ENCODE measurements at places on chromosomes 11 and 22. TPM values are rescaled to one million over a fixed set of nuclear protein-coding genes. Genes with fewer than 3 reads are reported as not detected.

DNA sequence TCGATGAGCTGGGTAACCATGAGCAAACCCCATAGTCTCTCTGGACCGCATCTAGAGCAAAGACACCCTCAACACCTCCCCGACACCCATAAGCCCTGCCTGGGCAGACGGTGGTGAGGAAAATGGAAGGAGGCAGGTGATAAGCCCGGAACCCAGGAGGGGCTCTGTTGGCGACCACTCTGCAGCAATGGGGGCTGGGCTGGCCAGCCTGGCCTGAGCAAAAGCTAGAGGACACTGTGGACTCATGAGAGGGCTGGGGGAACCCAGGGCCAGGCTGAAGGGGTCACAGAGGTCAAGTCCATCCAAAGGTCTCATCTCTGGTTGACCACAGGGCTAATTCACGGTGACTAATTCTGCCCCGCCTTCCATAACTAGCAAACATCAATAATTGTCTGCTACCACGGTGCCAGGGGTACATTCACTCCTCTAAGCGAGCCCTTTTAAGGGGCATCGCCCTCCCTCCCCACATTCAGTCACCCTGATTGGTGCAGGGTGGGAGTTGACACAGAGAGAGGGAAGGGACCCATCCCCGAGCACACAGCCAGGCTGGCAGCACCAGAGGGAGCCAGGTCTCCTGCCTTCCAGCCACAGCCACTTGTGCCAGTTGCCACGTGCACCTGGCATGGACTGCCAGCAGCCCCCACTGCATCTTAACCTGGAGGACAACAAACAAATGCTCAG is 4.0 kb downstream of the PYGM start:
- H3K27ac ChIP-seq: no peak overlapping the region
- no peak for DNase-seq
- peaks cover 32% of the 10 kb centered on the region for H3K36me3 ChIP-seq
- H3K27me3 ChIP-seq: no peaks in the 10 kb centered on the region

SLC22A8 gene
- not detected for total RNA-seq

GRCh38 chr11:128219731-128220120 is 367.6 kb downstream of the ETS1 start:
- H3K27ac ChIP-seq: no peak overlapping the region
- H3K36me3 ChIP-seq: no peaks in the 10 kb centered on the region
- H3K4me3 ChIP-seq: no peak overlapping the region
- no peak for DNase-seq

- no peak for DNase-seq
- no peaks in the 10 kb centered on the region for H3K27me3 ChIP-seq
- no peak overlapping the region for H3K4me3 ChIP-seq
- no peaks in the 10 kb centered on the region for H3K4me1 ChIP-seq
- H3K36me3 ChIP-seq: peaks cover 8% of the 10 kb centered on the region
These were observed 48.9 kb downstream of the CDPF1 start for GRCh38 chr22:46201059-46201757.

GRCh38 chr22:20628081-20628939 is 120.9 kb downstream of the MED15 start:
- H3K36me3 ChIP-seq: no peaks in the 10 kb centered on the region
- H3K27ac ChIP-seq: no peak overlapping the region
- H3K27me3 ChIP-seq: peaks cover 21% of the 10 kb centered on the region
- no peaks in the 10 kb centered on the region for H3K4me1 ChIP-seq
- no peak for DNase-seq
- no peak overlapping the region for H3K4me3 ChIP-seq

OLFML1 gene
- not detected for total RNA-seq

ZP1 gene
- total RNA-seq: not detected

DNA sequence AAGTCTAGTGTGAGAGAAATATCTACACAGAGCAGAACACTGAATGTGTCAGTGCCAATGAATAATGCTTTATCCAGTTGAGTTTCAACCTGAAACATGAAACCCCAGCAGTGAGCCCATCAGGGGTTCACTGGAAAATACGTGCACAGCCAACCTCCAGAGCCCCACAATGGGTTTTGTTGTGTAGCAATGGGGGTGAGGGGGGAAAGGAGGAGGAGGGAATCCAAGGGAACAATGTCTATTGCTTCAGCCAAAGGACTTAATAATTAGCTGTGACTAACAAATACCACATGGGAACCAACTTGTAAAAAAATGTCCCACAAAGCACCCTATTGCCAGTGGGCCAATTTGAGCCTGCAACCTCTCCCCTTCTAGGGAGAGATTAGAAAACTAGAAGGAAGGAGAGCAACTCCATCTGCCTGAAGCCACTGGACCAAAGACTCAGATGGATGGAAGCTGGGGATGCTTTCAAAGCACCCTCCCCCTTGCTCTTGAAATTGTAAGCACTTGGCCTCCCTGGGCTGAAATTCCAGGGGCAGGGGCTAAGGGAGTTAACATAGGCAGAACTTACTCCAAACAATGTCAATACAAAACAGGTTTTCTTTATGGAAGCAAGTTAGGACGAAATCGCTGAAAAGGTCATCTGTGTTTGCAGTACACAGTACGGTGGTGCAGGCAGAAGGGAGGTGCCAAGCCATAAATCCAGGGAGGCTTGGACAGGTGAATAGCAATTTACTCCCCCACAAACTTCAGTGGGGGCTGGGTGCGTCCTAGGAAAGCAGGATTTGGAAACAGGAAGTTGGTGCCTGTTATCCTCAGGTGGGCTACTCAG is 99.8 kb downstream of the ARL14EP start:
- H3K36me3 ChIP-seq: no peaks in the 10 kb centered on the region
- H3K4me1 ChIP-seq: no peaks in the 10 kb centered on the region
- DNase-seq: no peak
- no peaks in the 10 kb centered on the region for H3K27me3 ChIP-seq
- H3K4me3 ChIP-seq: no peak overlapping the region

- H3K27me3 ChIP-seq: peaks cover 6% of the 10 kb centered on the region
- no peak overlapping the region for H3K4me3 ChIP-seq
- H3K4me1 ChIP-seq: no peaks in the 10 kb centered on the region
- DNase-seq: no peak
- H3K36me3 ChIP-seq: no peaks in the 10 kb centered on the region
- H3K27ac ChIP-seq: no peak overlapping the region
These were observed 67.9 kb downstream of the MCM5 start for GRCh38 chr22:35467681-35468434.

ROBO4 gene
- 0.50 TPM for total RNA-seq

GRCh38 chr11:110859240-110859840 is 147.1 kb upstream of the ARHGAP20 start:
- H3K4me1 ChIP-seq: no peaks in the 10 kb centered on the region
- H3K4me3 ChIP-seq: no peak overlapping the region
- H3K27ac ChIP-seq: no peak overlapping the region
- no peak for DNase-seq
- H3K36me3 ChIP-seq: no peaks in the 10 kb centered on the region
- H3K27me3 ChIP-seq: no peaks in the 10 kb centered on the region

GRCh38 chr11:36328966-36329673 is 33.0 kb downstream of the PRR5L start:
- no peak for DNase-seq
- no peaks in the 10 kb centered on the region for H3K27me3 ChIP-seq
- no peak overlapping the region for H3K4me3 ChIP-seq
- H3K27ac ChIP-seq: no peak overlapping the region
- H3K4me1 ChIP-seq: no peaks in the 10 kb centered on the region

GRCh38 chr22:50627642-50628542 is at the start of gene ARSA:
TSS of gene ARSA (minus strand) at chr22:50628152. CDS start at chr22:50627779, 373 bp downstream.
- peaks cover 32% of the 10 kb centered on the region for H3K4me1 ChIP-seq
- H3K27ac ChIP-seq: peak within 1 kb of the TSS; percentile 73
- no peaks in the 10 kb centered on the region for H3K27me3 ChIP-seq

- DNase-seq: no peak
- no peaks in the 10 kb centered on the region for H3K4me1 ChIP-seq
- H3K27me3 ChIP-seq: no peaks in the 10 kb centered on the region
- H3K36me3 ChIP-seq: no peaks in the 10 kb centered on the region
These were observed 3.9 kb upstream of the MUC15 start for GRCh38 chr11:26575946-26576345.
